ENCODE measurements at places on chromosomes 4 and X.

GRCh38 chrX:40171513-40172400 is 74.0 kb upstream of the BCOR start:
- no peak for DNase-seq

- DNase-seq: no peak
Observed at GRCh38 chr4:172188248-172188988, 375.2 kb downstream of the GALNTL6 start.

GRCh38 chr4:155972098-155972497 is 18.4 kb upstream of the CTSO start:
- no peak for DNase-seq

- no peak for DNase-seq
Observed at GRCh38 chr4:98663226-98664006, 5.0 kb upstream of the TSPAN5 start.

- no peak for DNase-seq
Observed at GRCh38 chrX:106050054-106050453, 11.5 kb upstream of the SERPINA7 start.

GRCh38 chr4:13103382-13104015 is 380.6 kb downstream of the RAB28 start:
- DNase-seq: no peak

GRCh38 chrX:41317477-41318208 is 16.3 kb upstream of the DDX3X start:
- no peak for DNase-seq

GRCh38 chrX:69113723-69114122 is 51.5 kb downstream of the PJA1 start:
- no peak for DNase-seq

- DNase-seq: no peak
Observed at GRCh38 chr4:27861802-27862201, 1001.2 kb downstream of the STIM2 start.

GRCh38 chrX:33324099-33324498 is 112.8 kb upstream of the DMD start:
- DNase-seq: no peak

- no peak for DNase-seq
Observed at GRCh38 chr4:184361443-184361842, 112.9 kb downstream of the IRF2 start.

DNA sequence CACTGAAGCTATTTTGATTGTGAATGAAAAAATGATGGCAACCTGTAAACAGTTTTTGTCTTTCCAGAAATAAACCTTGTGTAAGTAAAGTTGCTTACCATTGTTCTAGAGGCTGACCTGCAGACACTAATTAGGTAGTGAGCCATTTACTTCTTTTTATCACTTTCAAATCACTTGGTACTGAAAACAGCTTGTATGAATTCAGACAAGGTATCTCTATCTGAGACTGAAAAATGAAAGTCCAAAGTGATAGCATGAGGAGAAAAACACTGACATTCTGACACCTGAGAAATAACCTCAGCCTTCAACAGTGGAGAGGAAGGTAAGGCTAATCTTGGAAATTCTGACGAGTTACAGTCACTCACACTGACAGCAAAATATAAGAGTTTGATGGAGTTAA is 238.8 kb downstream of the GPC3 start:
- no peak for DNase-seq

DNA sequence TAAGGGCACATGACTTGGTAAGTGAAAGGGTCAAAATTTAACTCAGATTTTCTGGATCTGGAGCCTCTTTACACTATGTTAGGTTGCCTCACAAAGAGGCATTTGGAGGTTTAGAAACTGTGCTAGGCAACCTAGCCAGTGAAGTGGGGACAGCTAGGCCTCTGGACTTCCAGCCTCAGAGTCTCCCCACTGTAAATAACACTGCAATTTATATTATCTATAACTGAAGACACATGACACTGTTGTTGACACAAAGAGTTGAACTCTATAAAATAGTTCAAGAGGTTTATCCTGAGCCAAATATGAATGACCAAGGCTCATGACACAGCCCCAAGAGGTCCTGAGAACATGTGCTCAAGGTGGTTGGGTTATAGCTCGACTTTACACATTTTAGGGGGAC is 74.9 kb upstream of the IQCM start:
- no peak for DNase-seq

Measured in hematopoietic multipotent progenitor cell treated with erythropoietin and hydrocortisone succinate and interleukin-3 and kit ligand, for 17 days (in vitro differentiated cells).